ENCODE measurements at places on chromosomes 13 and 19.
A peak's percentile ranks its signal among the peaks of the same experiment; 100 is the strongest.

- no peak for DNase-seq
Measured at GRCh38 chr13:110240352-110240751, 66.6 kb downstream of the COL4A1 start.

GRCh38 chr19:44092108-44092507 is 2.1 kb upstream of the ZNF224 start:
- no peak for DNase-seq

- no peak for DNase-seq
Measured at GRCh38 chr19:2577722-2578335, 101.9 kb downstream of the GADD45B start.

DNA sequence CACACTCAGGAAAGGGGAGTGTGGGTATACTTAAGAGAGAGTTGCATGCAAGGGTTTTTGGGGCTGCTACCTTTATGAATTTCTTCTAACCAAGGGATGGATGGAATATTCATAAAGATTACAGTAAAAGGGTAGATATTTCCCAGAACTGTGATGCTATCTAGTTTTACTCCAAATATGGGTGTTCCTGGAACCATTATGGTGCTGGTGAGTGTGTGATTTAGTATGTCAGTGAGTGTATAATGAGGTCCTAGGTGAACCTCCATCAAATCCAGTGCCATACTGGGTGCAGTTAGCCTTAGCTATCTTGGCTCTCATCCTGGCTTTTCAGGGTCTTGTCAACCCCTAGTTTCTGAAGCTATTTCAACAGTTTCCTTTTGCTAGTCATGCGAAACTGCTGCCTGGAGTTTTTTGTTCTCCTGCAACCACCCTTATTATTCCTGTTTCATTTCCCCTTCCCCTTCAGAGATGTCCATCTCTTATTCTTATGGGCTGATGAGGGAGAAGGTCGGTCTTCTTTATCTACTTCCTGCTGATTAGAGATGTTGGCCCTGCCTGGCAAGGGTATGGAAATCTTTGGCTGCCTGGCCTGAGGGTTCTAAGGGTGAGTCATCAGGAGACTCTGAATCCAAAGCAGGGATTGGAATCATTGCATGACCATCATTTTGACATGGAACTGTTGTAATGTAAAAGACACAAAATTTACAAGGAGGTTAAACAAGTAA is 202.3 kb downstream of the NBEA start:
- no peak for DNase-seq

- no peak for DNase-seq
Measured at GRCh38 chr13:23984546-23984945, 87.2 kb upstream of the C1QTNF9B start.

DNA sequence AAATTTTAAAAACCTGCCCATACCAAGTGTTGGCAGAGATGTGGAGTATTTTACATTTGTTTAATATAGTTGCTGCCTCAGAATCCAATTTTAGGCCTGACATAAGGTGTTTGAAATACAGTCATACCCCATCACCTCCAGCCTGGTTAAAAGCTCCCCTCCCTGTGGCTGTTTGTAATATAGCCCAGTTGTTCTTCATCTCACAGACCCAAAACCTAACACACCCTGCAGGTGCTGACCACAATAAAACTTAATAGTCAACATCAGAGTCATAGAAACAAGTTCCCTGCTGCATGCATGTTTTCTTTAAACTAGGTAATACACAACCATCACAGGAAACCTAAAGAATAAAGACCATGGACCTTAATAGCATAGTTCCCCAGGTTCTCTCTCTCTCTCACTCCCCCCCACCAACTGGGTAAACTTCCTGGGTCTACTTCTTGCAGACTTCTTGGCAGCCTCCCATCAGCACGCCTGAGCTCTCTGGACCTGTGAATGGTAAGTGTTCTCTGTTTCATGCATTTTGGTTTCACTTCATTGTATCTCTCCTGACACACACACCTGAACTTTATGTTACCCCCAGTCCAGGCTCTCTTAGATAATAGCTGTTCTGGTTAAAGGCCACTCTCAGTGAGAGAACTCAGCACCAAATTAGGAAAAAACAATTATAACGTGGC is 1369.9 kb downstream of the EFNB2 start:
- DNase-seq = no peak

DNA sequence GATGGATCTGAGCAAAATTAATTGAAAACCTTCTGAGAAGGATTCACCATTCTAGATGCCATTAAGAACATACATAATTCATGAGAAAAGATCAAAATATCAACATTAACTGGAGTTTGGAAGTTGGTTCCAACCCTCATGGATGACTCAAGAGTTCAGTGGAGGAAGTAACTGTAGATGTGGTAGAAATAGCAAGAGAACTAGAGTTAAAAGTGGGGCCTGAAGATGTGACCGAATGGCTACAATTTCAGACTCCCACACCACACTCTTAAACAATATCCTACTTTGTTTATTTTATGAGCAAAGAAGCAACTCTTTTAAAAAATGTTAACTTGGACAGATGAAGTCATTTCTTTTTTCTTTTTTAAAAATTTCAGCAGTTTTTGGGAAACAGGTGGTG is 354.3 kb downstream of the KLF12 start:
- no peak for DNase-seq

- DNase-seq = no peak
Measured at GRCh38 chr19:1325568-1326294, 40.1 kb downstream of the EFNA2 start.

DNA sequence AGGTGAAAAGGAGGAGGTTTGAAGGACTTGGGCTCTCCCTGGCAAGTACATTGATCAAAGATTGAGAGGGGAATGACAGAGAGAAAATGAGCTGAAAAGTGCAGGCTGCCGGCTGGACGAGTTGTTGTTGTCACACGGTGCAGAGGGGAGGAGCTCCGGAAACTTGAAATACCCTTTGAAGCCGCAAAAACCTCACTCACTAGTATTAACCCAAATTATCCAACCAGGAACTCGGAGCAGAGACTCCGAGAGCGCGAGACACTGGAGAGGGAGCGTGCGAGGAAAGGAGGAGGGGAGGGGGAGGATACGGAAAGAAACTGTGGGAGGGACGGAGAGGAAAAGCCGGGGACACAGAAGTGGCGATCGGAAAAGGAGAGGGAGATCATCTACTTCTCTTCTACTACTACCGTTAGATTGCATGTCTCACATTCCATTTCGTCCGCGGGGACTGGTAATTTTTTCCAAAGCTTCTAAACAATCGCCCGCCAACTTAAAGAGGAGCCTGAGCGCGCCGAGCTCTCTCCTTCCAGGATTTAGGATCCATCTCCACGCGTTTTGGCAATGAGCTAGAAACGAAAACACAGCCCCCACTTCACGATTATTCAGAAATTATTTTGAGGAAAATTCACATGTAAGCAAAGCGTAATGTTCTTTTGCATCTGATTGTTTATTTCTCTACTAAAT is at the start of gene DACH1:
Gene DACH1 (minus strand): TSS at position 74 of the 684 bp plus-strand sequence.
- no peak for DNase-seq

GRCh38 chr13:40624383-40624782 is 42.1 kb downstream of the FOXO1 start:
- DNase-seq = peak; percentile 25

GRCh38 chr13:20647758-20648157 is 55.7 kb upstream of the IL17D start:
- no peak for DNase-seq

- DNase-seq = no peak
Measured at GRCh38 chr13:25179832-25180774, 8.0 kb upstream of the AMER2 start.

DNA sequence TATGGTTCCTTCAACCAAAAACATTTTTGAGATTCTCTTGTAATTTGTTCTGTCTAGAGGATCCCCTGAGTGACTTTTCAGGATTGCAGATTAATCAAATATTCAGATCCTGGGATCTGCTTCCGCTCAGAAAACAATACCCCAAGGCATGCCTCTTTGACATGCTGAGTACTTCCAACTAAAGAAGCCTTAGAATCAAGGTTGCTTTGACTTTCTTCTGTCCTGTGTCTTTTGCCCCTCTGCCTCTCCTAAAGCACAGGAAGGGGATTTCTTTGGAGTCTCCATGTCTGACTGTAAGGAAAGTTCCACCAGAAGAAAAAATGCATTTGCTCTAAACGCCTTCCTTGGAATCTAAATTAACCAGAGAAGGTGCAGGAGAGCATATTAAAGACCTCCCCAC is 431.5 kb downstream of the FGF14 start:
- no peak for DNase-seq

GRCh38 chr19:42693760-42694350 is 46.4 kb downstream of the PSG3 start:
- no peak for DNase-seq

- no peak for DNase-seq
Measured at GRCh38 chr13:70955887-70956286, 847.6 kb upstream of the KLHL1 start.

DNA sequence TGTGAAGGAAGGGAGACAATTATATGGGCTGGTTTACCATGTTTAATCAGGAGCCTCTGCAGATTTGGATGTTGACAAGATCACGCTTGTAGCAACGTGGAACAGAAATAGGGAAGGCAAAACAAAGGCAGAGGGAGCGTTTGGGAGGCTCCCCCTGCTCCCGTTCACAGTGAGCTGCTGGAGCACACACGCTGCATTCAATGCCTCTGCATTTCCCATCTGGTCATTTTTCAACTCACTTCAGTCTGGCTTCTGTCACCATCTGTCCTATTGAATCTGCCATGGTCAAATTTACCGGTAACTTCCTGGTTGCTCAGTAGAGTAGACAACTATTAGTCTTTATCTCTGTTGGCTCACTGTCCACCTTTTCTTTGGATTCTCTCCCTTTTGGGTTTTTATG is 91.0 kb downstream of the NHLRC3 start:
- DNase-seq = no peak

GRCh38 chr13:76499891-76500290 is 386.3 kb downstream of the KCTD12 start:
- DNase-seq = no peak

GRCh38 chr13:40994581-40995230 is 24.4 kb downstream of the ELF1 start:
- DNase-seq = no peak

GRCh38 chr19:16355293-16356043 is 30.8 kb downstream of the KLF2 start:
- DNase-seq = no peak

- DNase-seq = no peak
Measured at GRCh38 chr19:13975870-13976269, 23.6 kb downstream of the DCAF15 start.

DNA sequence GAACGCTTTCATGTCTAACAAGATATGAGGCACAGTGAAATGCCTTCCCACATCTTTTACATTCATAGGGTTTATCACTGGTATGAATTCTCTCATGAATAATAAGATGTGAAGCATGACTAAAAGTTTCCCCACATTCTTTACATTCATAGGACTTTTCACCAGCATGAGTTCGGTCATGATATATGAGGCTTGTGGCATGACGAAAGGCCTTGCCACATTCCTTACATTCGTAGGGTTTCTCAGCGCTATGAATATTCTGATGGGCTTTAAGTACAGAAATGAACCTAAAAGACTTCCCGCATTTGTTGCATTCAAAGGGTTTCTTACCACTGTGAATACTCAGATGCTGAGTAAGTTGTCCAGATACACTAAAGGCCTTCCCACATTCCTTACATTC is 21.3 kb downstream of the ZNF607 start:
- no peak for DNase-seq

DNA sequence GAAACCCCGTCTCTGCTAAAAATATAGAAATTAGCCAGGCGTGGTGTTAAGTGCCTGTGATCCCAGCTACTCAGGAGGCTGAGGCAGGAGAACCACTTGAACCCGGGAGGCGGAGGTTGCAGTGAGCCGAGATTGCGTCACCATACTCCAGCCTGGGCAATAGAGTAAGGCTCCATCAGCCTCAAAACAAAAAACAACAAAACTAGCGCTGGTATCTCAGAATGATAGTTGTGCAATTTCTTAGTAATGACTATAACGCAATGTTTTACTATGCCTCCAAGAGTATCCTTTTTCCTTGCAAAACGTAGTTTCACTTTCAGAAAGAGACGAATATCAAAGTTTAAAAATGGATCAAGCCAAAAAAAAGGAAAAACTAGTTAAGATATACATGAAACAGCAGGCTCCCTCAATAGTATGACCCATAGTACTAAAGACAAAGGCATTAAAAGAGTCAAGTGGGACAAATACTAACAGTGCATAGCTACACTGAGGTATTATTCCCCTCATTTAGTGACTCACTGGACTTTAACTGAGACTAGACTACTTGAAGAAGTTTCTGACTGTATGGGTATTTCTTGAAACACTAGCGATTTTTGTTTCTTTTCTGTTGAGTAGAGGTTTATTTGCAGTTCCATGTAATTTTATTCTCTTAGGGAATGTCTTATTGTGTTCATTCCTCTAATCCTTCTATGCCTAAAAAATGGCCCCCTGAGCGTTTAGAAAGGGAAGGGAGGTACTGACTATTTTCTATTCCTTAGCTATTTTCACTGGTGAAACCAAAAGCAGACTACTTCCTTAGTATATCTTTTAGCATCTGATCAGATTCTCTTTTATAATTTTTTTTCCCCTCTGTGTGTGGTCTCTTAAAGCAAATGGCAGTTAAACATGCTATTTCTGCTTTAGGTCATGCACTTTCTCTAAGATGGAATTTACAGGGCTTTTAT is 10.4 kb upstream of the ITM2B start:
- no peak for DNase-seq

- DNase-seq = no peak
Measured at GRCh38 chr13:53110181-53110580, 81.6 kb downstream of the OLFM4 start.

GRCh38 chr13:76715075-76715474 is 171.1 kb downstream of the KCTD12 start:
- DNase-seq = no peak

DNA sequence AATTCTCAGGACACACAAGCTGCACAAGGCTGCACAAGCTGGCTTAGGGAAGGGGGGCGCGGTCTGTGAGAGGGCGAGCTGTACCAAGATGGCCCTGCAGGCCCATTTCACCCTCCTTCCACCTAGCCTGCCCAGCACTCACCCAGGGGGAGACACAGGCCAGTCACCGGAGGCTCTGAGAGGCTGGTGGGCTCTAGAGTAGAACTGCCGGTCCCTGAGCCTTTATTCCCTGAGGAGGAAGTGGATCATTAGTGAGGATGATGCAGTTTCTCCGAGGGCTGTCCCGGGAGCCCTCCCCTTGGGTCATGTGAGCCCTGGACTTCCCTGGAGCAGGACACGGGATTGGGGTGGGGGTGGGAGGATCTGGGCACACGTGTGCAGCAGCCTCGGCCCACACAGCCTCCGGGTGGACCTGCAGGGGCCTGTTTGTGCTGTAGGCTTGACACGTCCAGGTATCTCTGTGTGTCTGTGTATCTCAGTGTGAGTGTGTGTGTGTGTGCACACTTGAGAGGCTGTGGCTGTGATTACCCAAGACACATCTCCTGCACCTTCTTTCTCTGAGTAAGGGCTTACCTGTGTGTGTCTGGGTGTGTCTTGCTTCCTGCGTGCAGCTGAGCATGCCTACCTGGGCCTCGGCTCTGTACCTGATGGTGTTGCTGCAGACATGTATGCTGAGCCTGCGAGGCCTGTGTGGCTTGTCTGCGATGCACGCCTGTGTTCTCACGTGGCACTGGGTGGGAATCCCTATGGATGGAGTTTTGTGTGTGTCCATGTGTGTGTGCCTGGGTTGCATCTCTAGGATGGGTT is at the start of gene ACP5:
Gene ACP5 (minus strand): TSS at position 195 of the 807 bp plus-strand sequence. CDS start 328 bp downstream, outside the sequence.
- no peak for DNase-seq
